GM23338 (cell line): ENCODE measurements at places on chromosomes 5 and 9. TPM values are rescaled to one million over a fixed set of nuclear protein-coding genes. Genes with fewer than 3 reads are reported as not detected.
A peak's percentile ranks its signal among the peaks of the same experiment; 100 is the strongest.

GRCh38 chr9:2396622-2397285 lies 224.8 kb upstream of the VLDLR start:
- DNase-seq = no peak

DNA sequence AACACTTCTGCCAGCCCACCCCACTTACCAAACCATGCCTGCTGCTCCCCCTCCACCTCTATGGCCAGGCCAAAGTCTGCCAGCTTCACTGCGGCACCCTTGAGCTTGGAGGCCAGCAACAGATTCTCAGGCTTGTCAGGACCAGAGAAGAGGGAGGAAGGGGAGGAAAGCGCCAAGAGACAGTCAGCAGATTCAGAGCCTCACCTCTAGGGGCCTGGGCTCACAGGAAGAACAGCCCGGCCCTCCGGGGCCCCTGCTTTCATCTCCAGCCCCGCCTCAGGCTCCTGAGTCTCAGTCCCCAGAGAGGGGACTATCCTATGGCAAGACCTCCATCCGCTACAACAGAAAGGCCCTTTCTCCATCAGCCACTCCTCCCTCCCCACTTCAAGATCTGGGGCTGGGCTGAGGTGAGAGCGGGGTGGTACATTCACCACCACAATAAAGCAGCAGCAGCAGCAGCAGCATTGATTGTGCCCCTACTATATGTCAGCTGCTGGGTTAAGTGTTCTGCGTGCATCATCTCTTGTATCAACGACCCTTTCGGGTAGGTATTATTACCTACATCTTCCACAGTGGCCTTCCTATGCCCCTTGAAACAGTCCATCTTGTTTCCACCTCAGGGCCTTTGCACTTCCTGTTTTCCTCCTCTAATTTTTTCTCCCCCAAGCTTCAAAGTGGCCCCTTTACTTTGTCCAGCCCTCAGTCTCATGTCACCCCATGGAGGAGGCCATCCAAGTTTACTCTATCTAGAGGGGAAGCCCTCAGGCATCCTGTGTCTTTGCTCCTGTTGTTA lies 36.0 kb downstream of the CAMK2A start:
- peak; percentile 61 for DNase-seq

GRCh38 chr5:74624931-74625505 lies 15.5 kb downstream of the ENC1 start:
- DNase-seq = no peak

- DNase-seq = no peak
These were observed 367.1 kb upstream of the PDE4D start for GRCh38 chr5:60260658-60261057.

DNA sequence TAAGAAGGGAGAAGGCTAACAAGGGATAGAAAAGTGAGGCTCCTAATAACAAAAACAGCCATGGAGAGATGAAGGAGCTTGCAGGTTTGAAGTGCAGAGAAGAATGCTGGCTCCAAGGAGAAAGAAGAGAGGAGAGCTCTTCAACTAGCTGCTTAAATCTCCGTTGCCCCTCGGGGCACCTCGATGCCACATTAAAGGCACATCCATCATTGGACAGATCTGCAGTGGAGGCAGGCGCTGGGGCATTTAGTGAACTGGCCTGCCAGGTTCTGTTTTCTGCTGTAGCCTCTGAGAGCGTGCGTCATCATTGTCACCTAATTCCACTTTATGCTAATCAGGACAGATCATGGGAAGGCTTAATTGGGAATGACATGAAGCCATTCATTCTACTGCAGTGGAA lies 1426.2 kb upstream of the WWC1 start:
- no peak for DNase-seq

- DNase-seq = no peak
These were observed 91.3 kb upstream of the ZNF366 start for GRCh38 chr5:72598401-72599064.

GRCh38 chr5:179825655-179826182 lies 5.0 kb downstream of the SQSTM1 start:
- no peak for DNase-seq

DNA sequence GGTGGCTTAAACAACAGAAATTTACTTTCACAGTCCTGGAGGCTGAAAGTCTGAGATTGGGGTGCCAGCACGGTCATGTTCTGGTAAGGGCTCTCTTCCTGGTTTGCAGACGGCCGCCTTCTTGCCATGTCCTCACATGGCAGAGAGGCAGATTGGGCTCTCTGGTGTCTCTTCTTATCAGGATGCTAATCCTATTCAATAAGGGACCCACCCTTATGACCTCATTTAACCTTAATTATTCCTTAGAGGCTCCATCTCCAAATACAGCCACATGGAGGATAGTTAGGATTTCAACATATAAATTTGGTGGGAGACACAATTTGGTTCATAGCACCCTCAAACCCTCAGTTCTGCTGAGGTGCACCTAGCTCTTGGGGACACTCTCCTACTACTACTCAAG lies 180.4 kb downstream of the DAB2IP start:
- no peak for DNase-seq

- no peak for DNase-seq
These were observed 152.2 kb downstream of the CAVIN4 start for GRCh38 chr9:100730086-100730485.

GRCh38 chr9:93132946-93133680 lies 938 bp downstream of the NINJ1 start:
- DNase-seq = peak; percentile 54

DNA sequence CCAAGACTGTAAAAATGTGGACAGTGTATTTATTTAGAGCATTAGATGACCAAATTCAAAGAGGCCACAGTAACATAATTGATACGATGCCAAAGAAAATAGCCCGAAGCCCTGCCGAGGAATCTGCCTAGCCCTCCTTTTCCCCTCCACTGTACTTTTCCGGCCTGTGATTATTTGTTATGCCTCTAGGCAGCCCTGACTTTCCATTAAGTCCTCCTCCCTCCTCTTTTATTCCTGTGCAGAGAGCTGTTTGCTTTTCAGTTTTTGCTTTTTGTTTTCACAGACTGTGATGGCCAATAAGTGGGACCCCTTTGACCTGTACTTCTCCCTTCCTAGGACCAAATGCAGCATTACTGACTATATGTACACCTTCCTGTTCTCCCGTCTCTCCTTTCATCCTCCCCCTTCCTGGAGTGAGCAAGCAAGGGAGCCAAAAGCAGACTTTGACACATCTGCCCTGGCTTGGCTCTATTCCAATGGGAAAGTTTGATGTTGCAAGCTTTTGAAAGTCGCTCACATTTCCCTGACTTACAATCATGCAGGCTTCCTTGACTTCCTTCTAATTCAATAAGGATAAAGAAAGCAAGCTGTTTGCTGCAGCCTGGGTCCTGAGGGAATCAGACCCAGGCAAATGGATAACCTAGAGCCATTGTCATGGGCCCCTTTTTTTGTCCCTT lies 76.1 kb downstream of the NREP start:
- no peak for DNase-seq

GRCh38 chr5:28369418-28369817 lies 1331.0 kb upstream of the CDH9 start:
- no peak for DNase-seq

DNA sequence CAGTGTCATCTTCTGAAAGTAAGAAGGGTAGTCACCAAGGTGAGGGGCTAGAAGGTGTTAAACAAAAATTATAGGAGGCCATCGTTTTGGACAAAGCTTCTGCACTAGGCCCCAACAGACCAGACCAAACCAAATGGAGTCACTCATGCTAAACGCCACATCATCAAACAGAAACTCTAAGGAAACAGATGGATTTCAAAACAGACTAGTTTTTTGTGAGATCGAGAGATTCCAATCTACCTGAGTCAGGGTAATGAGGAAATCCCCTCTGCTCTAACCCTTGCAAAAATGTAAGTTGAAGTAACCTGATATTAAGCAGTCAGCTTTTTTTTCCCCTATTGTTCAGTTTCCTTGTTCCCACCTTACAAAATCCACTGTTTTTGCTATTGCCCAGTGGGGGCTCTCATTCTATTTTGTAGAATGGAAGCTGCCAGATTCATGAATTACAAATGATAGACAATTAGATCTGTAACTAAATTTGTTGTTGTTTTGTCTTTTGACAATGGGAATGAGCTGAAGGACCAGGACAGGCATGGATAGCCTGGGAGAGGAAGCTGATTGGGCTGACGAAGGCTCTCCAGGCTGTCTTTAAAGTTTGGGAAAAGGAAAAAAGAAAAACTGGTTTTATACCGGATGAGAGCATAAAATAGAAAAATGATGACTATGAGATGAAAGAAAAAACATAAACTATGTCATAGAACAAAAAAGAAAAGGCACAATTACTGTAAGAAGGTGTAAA lies 94.7 kb upstream of the ADAMTSL1 start:
- DNase-seq = peak; percentile 63

DNA sequence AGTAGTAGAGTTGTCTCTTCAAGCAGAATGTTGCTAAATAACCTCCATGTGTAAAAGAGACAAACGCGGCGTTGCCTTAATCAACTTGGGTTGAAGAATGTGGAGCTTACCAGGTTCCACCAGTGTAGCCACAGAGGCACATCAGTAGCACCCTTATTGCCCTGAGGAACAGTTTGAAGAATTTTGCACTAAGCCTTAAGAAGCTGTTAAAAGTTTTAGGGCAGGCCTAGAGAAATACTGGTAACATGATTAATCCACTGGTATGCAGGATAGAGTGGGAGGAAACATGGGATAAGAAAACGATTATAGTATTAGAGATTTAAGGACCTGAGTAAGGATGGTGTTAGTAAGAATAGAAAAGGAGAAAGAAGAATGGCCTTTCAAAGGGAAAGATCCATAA lies 100.6 kb downstream of the ZCCHC7 start:
- no peak for DNase-seq

DNA sequence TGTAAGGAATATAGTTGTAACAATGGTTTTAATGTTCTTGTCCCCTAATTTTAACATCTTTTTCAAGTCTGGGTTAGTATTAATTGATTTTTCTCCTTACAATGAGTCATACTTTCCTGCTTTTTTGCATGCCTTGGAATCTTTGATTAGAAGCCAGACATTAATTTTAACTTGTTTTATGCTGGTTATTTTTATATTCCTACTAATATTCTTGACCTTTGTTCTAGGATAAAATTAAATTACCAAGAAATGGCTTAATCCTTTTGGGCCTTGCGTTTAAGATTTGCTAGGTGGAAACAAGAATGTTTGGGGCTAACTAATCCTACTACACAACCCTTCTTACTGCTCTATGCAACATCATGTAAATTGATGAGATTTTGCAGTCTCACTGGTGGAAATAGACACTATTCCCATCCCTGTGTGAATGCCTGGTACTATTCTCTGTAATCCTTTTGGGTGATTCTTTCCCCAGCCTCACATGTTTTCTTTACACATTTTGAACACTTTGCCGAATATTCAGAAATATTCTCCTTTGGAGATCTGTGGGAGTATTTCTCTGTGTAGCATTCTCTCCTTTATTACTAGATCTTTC lies 47.2 kb downstream of the ZCCHC7 start:
- DNase-seq = no peak

GRCh38 chr5:31194892-31195555 lies 1.5 kb downstream of the CDH6 start:
- no peak for DNase-seq

- peak; percentile 44 for DNase-seq
These were observed 109.4 kb downstream of the ANKRD55 start for GRCh38 chr5:56123531-56124243.

DNA sequence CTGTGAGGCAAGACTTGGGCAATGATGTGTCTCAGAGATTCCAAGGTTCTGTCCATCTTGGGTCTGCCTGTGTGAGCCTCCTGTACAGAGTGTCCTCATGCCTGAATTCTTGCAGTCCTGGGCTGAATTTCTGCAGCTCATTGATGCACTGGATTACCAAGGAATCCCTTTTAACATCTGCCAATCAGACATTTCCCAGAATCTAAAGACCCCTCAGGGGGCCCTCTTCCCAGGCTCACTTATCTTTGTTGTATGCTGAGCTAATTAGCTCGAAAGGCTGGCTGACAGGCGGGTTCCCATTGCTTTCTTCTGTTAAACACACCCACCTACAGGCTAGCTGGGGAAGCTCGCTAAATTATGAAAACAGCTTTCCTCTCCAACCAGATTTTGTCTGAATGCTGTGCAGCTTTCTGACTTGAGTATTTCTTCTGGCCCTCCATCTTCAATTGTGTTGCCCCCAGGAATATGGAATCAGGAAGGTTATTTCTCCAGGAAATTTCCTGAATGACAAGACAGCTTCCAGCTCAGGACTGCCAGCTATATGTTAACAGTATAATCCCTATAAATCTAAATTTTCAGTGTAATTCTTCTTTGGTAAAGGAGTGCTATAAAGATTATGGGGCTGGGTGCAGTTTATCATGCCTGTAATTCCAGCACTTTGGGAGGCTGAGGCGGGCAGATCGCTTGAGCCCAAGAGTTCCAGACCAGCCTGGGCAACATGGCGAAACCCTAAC lies at the start of gene LIX1:
TSS of gene LIX1 (minus strand) at position 91 of the 734 bp plus-strand sequence. CDS start at position 56, 35 bp downstream.
- DNase-seq = peak; percentile 89

GRCh38 chr5:133930813-133931090 lies 37.7 kb downstream of the C5orf15 start:
- no peak for DNase-seq

GRCh38 chr9:14715102-14715501 lies 7.4 kb downstream of the CER1 start:
- no peak for DNase-seq

DNA sequence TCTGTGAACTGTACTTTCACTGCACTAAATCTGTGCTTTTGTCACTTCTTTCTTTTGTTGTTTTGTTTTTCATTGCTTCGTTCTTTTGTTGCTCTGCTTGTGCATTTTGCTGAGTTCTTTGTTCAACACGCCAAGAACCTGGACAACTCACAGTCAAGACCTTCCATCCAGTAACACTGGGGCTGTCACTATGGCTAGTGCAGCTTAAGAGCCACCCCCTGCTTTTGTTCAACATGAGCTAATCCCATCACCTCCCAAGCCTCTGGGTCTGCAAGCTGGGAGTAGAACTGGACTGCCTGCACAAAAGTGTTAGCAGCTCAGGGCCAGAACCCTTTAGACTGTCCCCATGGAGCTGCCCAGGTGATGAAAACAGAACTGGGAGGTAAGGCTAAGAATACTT lies 143.7 kb downstream of the SYK start:
- no peak for DNase-seq

DNA sequence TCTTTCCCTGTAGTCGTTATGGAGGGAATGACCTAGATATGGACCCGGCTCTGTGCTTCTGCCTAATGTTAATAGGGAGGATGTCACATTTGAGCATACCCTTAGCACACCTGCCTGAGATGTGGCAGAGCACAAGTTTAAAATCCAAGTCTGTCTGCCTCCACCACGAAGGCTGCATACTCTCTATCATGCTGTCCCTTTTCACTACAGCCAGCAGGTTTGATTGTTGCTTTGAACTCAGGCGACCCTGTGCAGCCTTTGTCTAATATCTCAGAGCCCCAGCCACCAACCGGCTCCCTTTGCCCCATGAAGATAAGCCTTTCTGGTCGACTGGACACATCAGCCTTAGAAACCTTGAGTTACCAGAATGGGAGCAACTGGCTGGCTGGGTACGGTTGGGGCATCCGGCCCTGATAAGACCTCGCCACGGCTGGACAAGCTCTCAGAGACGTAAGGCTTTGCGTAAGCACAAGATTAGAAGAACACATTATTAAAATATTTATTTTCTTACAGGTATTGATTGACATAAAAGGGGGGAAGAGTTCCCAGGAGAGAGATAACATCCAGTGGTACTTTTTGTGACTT lies 222.0 kb upstream of the TRIM32 start:
- DNase-seq = no peak

The CCDC152 gene
- 13.9 and 16.2 TPM in 2 replicates for total RNA-seq

The NUTM2G gene
- total RNA-seq = 0.54 and 1.6 TPM in 2 replicates

The PRR16 gene
- 0.62 and 1.0 TPM in 2 replicates for total RNA-seq

The LHX3 gene
- total RNA-seq = not detected in 2 replicates

The HAVCR1 gene
- not detected in 2 replicates for total RNA-seq

The CDX1 gene
- not detected in 2 replicates for total RNA-seq

The UGT3A1 gene
- 1.8 and 3.1 TPM in 2 replicates for total RNA-seq

The ARID3C gene
- total RNA-seq = 0.49 TPM in 1 of 2 replicates, not detected in the other

The TMEM252 gene
- total RNA-seq = not detected in 2 replicates

The NKD2 gene
- total RNA-seq = 7.3 and 9.0 TPM in 2 replicates

The TTC23L gene
- 2.2 and 3.6 TPM in 2 replicates for total RNA-seq

The FRRS1L gene
- 0.78 and 1.1 TPM in 2 replicates for total RNA-seq

The TCF7 gene
- total RNA-seq = 8.1 and 9.7 TPM in 2 replicates
